Muscle of leg (tissue), 16 donors: ENCODE measurements at places on chromosomes 6 and 20. TPM values are rescaled to one million over a fixed set of nuclear protein-coding genes. Genes with fewer than 3 reads are reported as not detected.

The OLIG3 gene
- polyA plus RNA-seq = not detected

DNA sequence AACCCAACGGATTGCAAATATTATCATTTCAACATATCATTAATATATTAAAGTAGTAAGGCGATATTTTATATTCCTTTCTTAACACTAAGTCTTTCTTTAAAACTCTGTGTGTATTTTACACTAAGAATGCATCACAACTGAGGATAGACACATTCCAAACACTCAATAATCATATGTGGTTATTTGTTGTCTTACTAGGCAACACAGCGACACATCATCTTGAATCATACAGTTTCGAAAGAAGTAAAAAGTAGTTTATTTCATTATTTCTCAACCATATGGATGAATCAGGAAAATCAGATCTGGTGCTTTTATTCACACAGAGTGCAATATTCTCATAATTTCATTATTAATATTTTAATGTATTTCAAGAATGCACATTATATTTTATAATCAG lies 662.4 kb downstream of the EPHA7 start:
- H3K27ac ChIP-seq = no peak overlapping the region
- no peaks in the 10 kb centered on the region for H3K36me3 ChIP-seq
- no peak overlapping the region for H3K4me3 ChIP-seq
- H3K27me3 ChIP-seq = no peaks in the 10 kb centered on the region

- DNase-seq = peak; percentile 52
- H3K36me3 ChIP-seq = no peaks in the 10 kb centered on the region
- no peaks in the 10 kb centered on the region for H3K27me3 ChIP-seq
- H3K27ac ChIP-seq = no peak overlapping the region
- H3K4me3 ChIP-seq = no peak overlapping the region
Observed at GRCh38 chr6:154370545-154370944, 13.9 kb upstream of the IPCEF1 start.

- H3K4me1 ChIP-seq = no peaks in the 10 kb centered on the region
- no peak overlapping the region for H3K4me3 ChIP-seq
- no peak overlapping the region for H3K27ac ChIP-seq
- no peak for DNase-seq
Observed at GRCh38 chr20:36219671-36220220, 16.5 kb upstream of the AAR2 start.

DNA sequence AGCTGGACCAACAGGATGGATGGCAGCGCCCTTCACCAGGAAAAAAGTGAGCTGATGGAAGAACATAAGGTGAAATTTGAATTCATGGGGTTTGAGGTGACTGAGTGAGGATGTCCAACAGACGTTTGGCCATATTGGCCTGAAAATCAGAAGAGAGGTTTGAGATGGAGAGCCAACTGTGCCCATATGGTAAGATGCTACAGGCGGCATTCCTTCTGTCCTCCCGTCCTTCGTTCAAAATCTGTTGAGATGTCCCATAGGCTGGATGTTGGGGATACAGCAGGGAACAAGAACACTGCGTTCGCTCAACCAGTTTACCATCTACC lies 468 bp upstream of the CMTR1 start:
- peaks cover 16% of the 10 kb centered on the region for H3K36me3 ChIP-seq
- DNase-seq = no peak
- peak overlapping the region; percentile 88 for H3K4me3 ChIP-seq
- H3K27ac ChIP-seq = peak overlapping the region; percentile 91
- no peaks in the 10 kb centered on the region for H3K27me3 ChIP-seq
- peaks cover 13% of the 10 kb centered on the region for H3K4me1 ChIP-seq

GRCh38 chr6:39062014-39062740 lies 13.6 kb downstream of the GLP1R start:
- peaks cover 41% of the 10 kb centered on the region for H3K27me3 ChIP-seq
- H3K27ac ChIP-seq = no peak overlapping the region
- H3K36me3 ChIP-seq = no peaks in the 10 kb centered on the region
- H3K4me1 ChIP-seq = no peaks in the 10 kb centered on the region

DNA sequence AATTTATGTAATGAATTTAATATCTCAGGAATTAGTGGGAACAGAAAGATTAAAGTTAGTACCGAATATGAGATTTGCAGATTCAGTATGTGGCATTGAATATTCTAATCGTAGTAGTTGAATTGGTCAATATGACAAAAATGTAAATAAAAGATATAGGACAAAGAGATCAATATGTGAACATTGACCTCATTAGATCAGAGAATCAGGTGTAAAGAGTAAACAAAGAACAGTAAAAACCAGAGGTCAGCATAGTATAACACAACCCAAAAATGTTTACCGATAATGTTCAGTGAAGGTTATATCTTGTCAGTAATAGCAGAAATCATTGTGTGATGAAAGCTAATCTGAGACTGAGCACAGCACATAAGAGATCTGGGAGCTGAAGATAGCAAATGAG lies 152.0 kb downstream of the FAM83B start:
- H3K27me3 ChIP-seq = no peaks in the 10 kb centered on the region
- no peak overlapping the region for H3K27ac ChIP-seq
- H3K4me1 ChIP-seq = no peaks in the 10 kb centered on the region
- DNase-seq = no peak
- no peak overlapping the region for H3K4me3 ChIP-seq
- no peaks in the 10 kb centered on the region for H3K36me3 ChIP-seq
